Ovary (tissue), 10 donors: ENCODE measurements at places on chromosomes 2 and 18. TPM values are rescaled to one million over a fixed set of nuclear protein-coding genes. Genes with fewer than 3 reads are reported as not detected.

DNA sequence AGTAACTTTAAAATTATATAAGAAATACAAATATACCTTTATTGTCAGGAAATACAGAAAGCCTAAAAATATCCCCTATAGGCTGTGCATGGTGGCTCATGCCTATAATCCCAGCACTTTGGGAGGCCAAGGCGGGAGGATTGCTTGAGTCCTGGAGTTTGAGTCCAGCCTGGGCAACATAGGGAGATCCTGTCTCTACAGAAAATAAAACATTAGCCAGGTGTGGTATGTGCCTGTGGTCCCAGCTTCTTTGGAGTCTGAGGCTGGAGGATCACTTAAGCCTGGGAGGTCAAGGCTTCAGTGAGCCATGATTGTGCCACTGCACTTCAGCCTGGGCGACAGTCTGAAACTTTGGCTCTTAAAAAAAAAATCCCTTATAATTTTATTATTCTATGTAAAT is 29.1 kb downstream of the GLS start:
- DNase-seq: no peak

GRCh38 chr2:69836316-69836715 is 6.9 kb downstream of the GMCL1 start:
- DNase-seq: no peak

GRCh38 chr2:178874529-178875240 is 67.5 kb upstream of the TTN start:
- peak; percentile 50 for DNase-seq

DNA sequence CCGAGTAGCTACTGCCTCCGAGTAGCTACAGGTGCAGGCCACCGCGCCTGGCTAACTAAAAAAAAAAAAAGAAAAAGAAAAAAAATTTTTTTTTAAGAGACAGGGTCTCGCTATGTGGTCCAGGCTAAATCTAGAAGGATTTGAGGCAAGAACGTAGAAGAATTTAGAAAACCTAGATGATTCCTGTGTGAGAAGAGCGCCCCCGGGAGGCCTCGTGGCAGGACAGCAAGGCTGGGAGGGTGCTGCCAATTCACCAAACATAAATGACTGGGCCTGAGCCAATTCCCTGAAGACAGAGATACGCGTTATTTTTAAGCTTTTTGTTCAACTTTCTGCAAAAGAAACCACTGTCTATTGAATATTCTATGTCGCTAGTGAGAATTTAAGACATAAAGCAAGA is 90.1 kb upstream of the TGFA start:
- DNase-seq: no peak

DNA sequence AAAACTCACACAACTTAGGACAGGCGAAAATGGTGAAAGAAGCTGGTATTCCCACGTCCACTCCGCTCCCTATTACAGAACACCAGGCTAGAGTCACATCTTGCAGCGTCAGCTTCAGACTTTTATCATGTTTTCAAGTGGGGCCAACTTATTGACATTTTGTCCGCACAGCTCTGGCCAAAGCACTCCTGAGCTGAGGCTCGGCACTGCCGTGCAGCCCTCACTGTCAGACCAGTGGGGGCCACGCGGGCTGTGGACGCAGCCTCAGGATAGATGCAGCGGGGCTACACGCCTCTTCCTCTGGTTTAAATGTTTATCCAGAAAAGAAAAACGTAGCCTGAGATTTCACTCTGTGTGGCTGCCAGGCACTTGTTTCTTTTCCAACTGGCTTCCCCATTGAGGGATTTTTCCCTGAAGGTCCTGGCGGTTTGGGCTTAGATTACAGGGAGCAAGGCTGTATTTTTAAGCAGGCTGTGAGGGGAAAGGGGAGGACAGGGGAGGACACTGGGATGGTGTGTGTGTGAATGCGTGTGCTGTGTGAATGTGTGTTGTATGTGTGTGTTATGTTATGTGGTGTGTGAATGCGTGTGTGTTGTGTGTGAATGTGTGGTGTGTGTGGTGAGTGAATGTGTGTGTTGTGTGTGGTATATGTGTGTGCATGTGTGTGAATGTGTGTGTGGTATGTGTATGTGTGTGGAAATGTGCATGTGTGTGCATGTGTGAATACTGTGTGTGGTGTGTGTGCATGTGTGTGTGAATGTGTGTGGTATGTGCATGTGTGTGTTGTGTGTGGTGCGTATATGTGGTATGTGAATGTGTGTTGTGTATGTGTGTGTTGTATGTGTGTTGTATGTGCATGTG is 267.6 kb downstream of the DCDC2C start:
- no peak for DNase-seq

GRCh38 chr2:124589971-124590370 is 564.9 kb downstream of the CNTNAP5 start:
- no peak for DNase-seq

DNA sequence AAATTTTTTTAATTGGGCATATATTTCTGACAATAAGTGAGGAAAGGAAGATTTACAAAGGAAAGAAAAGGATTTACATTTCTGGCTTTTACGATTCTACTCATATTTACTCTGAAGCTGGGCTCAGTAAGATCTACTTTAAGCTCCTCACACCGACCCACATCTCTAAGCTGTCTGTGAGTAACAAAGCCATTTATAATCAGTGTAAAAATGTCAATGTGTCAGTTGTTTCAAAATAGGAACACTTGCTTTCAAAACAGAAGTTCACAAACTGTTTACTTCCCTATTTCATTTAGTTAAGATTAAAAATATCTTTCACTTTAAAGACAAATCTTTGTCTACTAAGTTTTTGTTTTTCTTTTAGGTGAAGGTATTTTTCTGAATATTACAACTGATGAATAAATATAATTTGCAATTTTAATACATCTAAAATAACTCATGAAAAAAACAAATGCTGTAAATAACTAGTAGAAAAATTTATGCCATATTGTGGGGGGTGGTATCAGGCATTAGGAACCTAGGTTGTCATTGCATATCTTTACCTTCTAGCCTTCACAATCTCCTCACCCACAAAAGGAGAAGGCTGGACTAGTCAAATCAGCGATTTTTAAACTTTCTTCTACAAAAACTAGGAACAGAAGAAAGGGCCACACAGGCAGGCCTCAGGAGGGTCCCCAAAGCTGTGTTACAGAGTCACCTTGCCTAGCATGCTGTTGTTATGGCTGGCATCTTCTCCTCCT is 64.5 kb downstream of the TMEM131 start:
- no peak for DNase-seq

GRCh38 chr2:190664240-190664639 is 15.4 kb downstream of the NAB1 start:
- no peak for DNase-seq

DNA sequence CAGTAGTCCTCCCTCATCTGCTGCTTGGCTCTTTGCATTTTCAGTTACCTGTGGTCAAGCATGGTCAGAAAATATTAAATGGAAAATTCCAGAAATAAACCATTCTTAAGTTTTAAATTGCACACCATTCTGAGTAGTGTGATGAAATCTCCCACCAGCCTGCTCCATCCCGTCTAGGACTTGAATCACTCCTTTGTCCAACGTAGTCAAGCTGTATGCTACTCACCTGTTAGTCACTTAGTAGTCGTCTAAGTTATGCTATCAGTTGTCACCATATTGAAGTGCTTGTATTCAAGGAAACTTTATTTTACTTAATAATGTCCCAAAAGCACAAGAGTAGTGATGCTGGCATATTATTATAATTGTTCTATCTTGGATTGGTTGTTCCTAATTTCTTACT is 172.5 kb downstream of the FIGN start:
- DNase-seq: no peak

DNA sequence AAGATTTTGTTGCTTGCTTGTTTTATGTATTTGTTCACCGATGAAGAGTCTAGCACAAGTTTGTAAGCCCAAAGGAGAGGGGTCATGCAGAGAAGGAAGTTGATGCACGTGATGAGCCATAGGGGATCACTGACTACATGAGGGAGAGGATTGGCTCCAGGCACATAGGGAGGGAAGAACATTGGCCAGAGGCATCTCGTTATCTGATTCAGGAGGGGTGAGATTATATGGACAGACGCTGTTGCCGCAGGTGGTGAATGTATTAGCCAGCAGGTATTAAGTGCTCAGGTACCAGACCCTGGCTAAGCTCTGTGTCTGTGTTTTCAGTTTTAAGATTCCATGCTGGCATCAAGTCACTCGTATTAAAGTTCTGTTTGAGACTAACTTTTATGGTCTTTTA is 91.8 kb upstream of the CHST9 start:
- DNase-seq: no peak

DNA sequence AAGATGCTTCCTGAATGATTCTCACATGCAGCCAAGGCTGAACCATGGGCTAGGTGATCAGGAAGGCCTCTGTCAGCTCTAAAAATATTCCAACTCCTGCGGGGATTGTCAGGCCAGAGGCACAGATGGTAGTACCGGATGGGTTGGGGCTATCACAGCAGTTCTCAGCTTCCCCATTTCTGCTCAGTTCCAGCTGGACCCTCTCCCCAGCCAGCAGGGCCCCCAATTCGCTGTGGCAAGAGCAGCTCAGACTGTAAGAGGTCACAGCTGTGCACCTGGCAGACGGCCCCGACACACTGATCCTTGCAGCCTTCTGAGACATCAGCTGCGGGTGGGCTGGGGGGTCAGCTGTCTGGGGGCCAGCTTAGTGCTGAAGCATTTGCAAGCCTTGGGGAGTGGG is 43.6 kb upstream of the TCF7L1 start:
- no peak for DNase-seq

DNA sequence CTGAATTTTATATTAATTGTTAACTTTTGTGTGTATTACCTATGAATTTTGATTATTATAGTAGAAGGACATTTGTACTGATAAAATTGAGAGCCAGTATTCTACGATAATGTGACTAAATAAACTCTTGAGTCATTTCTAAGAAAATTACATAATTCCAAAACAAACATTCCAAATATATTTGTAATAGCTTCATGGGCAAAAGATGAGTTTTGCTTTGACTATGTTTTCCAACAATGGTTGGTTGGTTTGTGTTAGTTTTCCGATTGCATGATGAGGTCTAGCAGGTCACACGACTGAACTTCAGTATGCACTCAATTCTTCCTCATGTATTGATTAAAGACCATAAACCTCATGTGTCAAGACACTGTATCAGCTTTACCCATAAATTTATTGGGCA is 71.7 kb upstream of the WDR75 start:
- DNase-seq: no peak

DNA sequence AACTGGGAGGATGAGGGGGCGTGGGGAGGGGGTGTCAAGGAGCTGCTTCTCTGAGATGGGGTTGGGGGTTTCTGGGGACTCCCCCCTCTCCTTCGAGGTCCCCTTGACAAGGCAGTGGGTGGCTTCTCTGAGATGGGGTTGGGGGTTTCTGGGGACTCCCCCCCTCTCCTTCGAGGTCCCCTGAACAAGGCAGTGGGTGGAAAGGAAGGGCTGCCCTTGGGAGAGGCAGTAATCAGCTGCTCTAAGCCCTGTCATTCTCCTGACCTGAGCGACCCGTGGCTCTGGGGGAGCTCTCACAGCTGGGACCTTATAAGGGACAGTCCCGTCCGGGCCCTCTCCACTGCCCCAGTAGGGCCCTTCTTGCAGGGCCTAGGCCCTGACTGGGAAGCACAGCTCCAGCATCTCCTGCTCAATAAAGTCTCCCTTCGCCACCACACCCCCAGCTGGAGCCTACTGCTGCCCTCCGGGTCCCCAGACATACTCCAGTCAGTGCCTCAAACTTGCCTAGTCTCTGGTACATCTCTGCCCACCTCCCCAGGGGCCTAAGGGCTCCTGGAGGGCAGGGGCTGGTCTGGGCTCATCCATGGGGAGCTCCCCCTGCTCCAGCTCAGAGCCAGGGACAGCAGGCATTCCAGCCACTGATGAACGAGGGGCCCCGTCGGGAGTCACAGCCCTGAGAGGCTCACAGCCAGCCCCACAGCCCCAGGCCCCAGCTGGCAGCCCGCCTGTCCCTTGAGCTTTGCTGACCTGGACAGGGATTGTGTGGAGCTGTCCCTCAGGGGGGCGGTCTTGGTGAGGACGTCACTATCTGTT is 2.8 kb downstream of the GAREM2 start:
- no peak for DNase-seq

- DNase-seq: no peak
These were observed 1.2 kb upstream of the SLC1A4 start for GRCh38 chr2:64987956-64988419.

- DNase-seq: no peak
These were observed 75.3 kb upstream of the DLX2 start for GRCh38 chr2:172177996-172178395.

- DNase-seq: no peak
These were observed 19.0 kb downstream of the MYO3B start for GRCh38 chr2:170196963-170197362.

DNA sequence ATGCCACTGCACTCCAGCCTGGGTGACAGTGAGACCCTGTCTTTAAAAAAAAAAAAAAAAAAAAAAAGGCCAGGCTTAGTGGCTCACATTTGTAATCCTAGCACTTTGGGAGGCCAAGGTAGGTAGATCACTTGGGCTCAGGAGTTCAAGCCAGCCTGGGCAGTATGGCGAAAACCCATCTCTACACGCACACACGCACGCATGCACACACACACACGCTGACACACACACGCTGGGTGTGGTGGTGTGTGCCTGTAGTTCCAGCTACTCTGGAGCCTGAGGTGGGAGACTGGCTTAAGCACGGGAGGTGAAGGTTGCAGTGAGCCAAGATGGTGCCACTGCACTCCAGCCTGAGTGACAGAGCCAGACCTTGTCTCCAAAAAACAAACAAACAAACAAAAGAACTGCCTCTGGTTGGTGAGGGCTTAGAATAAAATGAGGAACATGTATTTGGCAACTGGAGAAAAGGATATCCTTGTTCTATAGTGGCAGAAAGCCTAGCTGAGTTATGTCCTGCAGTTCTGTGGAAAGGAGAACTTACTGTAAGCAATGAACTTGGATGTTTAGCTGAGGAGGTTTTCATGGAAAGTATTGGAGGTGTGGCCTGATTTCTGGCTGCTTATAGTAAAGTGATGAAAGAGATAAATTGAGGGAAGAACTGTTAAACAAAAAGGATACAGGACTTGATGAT is 34.0 kb downstream of the HAT1 start:
- no peak for DNase-seq

Gene UGT1A4
- 0.11 TPM for total RNA-seq

Gene FBXO36
- 6.7 TPM for total RNA-seq

Gene LINC00305
- total RNA-seq: not detected

Gene SH2D6
- total RNA-seq: not detected

Gene HOXD13
- total RNA-seq: not detected

Gene ANKRD29
- 19.0 TPM for total RNA-seq

Gene UGT1A9
- not detected for total RNA-seq

Gene GAL3ST2
- total RNA-seq: 0.64 TPM

Gene R3HDM1
- total RNA-seq: 19.0 TPM

Gene SPP2
- total RNA-seq: 0.34 TPM

Gene GPR75
- 2.4 TPM for total RNA-seq
